ENCODE measurements at places on chromosomes 7 and 10. TPM values are rescaled to one million over a fixed set of nuclear protein-coding genes. Genes with fewer than 3 reads are reported as not detected.

HTR5A gene
- total RNA-seq: not detected

AGR2 gene
- not detected for total RNA-seq

DNA sequence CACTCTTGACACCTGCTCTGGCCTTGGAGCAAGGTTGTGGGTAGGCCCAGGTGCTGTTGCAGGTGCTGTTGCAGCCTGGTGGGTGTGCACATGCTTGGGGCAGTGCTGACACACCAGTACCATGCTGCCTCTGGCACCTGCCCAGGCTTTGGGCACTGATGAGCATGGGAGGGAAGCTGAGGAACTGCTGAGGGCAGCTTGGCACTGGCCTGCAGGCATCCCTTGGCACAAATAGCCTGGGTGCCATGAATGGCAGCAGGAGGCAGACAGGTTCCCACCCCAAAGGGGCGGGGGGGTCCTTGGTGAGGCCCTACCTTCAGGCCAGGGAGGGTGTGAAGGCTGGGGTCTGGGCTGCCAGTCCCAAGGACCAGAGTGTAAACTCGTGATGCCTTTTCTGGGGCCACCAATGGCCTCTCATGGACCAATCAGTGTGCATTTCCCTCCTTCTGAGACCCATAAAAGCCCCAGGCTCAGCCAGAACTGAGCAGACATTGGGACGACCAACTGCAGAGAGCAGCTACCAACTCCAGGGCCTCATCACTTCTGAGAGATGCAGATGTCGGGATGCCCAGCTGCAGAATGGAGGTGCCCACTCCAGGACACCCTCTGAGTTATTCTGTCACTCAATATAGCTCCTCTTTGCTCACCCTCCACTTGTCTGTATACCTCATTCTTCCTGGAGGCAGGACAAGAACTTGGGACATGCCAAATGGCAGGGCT lies 547.4 kb downstream of the ZWINT start:
- H3K36me3 ChIP-seq: no peaks in the 10 kb centered on the region
- no peaks in the 10 kb centered on the region for H3K4me1 ChIP-seq

SPDYE16 gene
- not detected for total RNA-seq

TBXAS1 gene
- total RNA-seq: 3.9 TPM

DNA sequence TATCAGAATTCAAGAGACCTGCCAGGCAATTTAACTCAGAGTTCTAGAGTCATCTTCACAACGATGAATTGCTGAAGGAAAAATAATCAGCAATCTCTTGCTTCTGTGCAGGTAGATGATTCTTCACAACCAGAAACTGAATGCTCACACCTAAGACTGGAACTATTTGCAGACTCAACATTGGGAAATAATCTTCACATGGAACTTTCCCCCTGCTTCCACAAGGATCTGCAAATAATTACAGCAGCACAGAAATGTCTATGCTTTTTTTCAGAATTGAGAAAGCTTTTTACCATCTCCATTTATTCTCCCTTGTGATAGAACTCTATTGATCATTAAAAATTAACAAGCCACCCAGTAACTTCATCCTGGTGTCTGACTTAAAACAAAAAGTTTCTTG lies 282.8 kb downstream of the AHR start:
- H3K4me3 ChIP-seq: no peak overlapping the region
- peaks cover 8% of the 10 kb centered on the region for H3K36me3 ChIP-seq
- no peaks in the 10 kb centered on the region for H3K4me1 ChIP-seq
- H3K27me3 ChIP-seq: peaks cover 16% of the 10 kb centered on the region
- DNase-seq: no peak
- no peak overlapping the region for H3K27ac ChIP-seq

DNA sequence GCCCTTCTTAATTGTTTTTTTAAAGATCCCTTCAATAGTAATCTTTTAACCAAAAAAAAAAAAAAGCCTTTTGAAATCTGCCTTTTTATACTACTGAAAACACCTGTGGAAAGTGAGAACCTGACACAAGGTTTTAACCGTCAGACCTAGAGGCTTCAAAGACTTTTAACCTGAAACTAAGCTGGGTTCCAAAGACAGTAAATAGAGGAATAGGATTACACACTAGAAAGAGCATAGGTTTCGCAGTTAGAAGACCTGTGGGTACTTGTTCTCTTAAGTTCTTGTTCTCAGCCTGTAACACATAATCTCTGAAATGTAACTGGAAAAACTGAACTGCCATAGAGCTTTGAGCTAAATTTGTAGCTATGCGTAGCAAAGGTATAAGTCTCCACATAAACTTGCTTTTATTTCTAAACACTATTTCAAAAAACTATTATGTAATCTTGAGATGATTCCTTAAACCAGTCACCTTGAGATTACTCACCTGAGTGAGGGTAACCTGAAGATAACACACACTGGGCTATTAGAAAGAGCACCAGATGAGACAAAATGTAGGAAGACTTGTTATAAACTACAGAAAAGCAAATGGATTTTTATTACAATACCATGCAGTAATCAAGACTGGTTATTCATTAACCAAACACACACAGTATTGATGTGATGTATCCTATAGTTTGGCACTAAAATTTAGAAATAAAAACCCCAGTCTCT lies 196.6 kb upstream of the FRMD4A start:
- H3K4me3 ChIP-seq: peak overlapping the region; percentile 77
- no peaks in the 10 kb centered on the region for H3K27me3 ChIP-seq
- peak overlapping the region; percentile 91 for H3K27ac ChIP-seq
- peaks cover 72% of the 10 kb centered on the region for H3K4me1 ChIP-seq
- no peak for DNase-seq
- peaks cover 7% of the 10 kb centered on the region for H3K36me3 ChIP-seq

DNA sequence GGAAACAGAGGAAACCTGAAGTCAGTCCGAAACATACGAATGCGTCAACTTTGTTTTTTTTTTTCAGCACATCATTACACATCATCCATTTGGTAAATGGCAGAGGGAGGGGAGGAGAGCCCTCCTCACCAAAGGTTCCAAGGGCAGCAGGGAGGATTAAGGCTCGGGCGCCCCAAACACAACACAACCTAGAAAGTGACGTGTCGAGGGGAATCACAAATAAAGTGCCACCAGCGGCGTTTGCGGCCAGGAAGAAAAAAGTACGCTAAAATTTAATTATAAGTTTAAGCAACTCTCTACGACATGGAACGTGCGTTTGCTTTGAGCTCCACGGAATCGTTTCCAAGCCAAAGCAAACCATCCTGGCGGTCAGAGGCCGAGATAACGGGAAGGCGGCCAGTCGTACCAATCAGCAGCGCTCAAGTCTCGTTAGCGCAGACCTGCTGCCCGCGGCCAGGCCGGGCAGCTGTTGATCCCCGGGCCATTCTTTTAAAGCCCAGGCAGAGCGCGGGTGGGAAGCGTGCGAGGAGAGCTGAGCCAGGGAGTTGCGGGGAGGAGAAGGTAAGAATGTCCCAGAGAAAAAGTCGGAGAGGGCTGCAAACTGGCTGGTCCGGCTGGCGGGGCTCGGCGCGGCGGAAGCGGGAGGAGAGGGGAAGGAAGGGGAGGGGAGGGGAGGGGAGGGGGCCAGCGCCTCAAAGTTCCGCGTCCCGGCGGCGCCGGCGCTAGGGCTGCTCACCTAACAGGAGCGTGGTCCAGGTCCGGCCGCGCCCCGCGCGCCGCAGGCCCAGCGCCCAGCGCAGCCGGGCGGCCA lies 719 bp downstream of the DPY19L1 start:
- DNase-seq: peak; percentile 40
- H3K4me3 ChIP-seq: peak overlapping the region; percentile 95
- H3K27ac ChIP-seq: peak overlapping the region; percentile 44
- H3K36me3 ChIP-seq: no peaks in the 10 kb centered on the region

DNA sequence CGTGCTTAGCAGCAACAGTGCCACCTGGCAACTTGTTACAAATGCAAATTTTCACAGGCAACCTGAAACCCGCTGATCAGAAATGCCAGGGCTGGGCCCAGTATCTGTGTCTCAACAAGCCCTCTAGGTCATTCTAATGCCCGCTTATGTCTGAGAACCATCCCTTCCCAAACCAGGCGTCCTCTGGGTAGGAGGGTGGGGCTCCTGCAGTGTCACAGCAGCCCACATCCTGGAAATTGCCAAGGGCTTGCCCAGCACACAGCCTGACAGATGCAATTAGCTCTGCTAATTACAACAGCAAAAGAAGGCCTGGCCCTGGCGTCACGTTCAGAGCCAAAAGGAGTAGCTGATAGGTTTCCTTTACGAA lies 15.9 kb downstream of the ITPRIP start:
- DNase-seq: no peak
- H3K4me1 ChIP-seq: peaks cover 76% of the 10 kb centered on the region
- H3K27me3 ChIP-seq: no peaks in the 10 kb centered on the region
- H3K27ac ChIP-seq: peak overlapping the region; percentile 95
- peaks cover 5% of the 10 kb centered on the region for H3K36me3 ChIP-seq

GRCh38 chr10:130934293-130935127 lies 377.0 kb downstream of the TCERG1L start:
- no peak for DNase-seq
- H3K36me3 ChIP-seq: no peaks in the 10 kb centered on the region
- H3K27me3 ChIP-seq: peaks cover 8% of the 10 kb centered on the region

DNA sequence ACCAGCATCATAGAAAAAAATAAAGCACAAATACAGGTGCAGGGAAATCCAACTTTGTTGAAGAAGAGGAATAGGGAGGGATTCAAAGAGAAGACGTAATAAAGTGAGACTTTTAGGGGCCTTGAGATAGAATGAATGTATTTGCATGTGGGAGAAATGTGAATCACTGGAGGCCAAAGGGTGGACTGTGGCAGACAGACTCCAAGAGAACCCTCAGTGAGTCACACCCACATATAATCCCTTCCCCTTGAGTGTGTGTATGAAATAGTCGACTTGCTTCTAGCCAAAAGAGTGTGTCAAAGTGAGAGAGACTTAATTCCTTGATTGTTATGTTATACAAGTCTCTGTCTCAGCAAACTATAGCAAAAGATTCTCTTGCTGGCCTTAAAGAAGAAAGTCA lies 101.3 kb upstream of the GHITM start:
- DNase-seq: no peak
- H3K4me1 ChIP-seq: no peaks in the 10 kb centered on the region
- H3K27me3 ChIP-seq: peaks cover 20% of the 10 kb centered on the region

All from activated T-cell treated with anti-CD3 and anti-CD28 coated beads, Interleukin-2, amount 50 U/mL, for 72 hours (primary cell).